ENCODE measurements at places on chromosomes 2 and 18.

DNA sequence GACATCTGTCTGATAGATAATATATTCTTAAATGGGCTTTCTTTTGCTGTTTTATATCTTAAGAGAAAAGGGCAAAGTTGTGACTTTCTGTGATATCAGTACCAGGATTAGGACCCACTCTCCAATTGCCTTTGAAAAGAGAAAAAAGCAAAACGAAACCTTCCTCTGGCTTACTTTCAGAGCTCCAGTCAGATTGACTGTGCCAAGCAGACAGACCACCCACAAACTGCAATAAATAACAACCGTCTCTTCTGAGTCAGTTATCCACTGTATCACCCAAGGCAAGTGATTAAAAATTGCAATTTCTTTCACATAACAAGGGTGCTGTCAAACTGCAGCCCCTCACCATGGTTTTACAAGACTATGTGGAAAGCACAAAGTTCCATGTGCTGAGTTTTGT lies 230.5 kb upstream of the SETBP1 start:
- DNase-seq, result no peak

DNA sequence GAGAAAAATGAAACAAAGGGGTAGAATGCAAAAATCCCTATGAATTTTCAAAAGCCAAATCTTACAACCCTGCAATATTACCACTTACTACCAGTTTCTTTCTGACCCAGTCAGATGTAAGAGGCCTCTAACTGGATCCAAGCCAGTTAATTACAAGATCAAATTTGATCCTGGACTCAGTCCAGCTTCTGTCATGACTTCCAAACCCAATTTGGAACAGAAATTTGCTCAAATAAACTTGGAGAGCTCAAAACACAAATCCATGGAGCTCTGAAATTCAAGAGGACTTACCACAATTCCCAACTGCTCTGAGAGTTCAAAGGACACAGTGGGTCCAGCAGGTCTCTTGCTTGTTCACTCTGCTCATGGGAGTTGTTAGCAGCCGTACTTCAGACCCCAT lies 1271.7 kb upstream of the SLC39A10 start:
- no peak for DNase-seq

DNA sequence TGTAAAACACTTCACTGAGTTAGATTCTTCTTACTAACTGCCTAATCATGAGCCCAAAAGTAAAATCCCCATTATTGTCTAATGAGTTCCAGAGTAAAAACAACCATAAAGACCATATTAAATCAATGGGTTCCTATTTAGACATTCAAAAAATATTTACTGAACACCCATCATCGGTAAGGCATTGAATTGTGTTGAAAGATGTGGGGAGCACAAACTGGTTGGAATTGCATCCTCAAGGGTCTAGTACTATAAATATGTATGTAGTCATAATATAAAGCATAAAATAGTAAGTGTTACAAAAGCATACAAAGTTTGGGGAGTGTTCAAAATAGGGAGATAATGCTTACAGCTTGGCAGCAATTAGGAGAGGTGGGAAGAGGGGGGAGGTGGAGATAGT lies 3.0 kb upstream of the MARCHF4 start:
- no peak for DNase-seq

GRCh38 chr2:31199206-31199605 lies 18.1 kb downstream of the CAPN14 start:
- DNase-seq, result no peak

GRCh38 chr2:216012133-216012829 lies 1.1 kb downstream of the MREG start:
- no peak for DNase-seq

DNA sequence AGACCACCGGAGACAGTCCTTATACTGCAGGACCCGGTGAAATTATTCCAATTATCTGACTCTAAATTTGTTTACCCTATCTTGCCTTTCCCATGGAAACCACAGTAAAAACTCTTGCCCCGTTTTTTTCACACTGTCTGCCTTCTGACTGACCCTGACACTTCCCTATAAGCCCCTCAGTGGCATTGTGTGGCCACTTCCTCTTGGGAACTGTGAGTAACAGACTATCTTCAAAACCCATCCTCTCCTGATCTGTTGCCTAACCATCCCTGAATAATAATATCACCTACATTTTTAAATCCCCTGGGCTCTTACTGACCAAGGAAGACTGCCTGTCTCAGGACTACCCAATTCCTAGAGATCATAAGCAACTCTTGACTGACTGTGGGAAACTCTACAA lies 42.6 kb upstream of the RNF152 start:
- DNase-seq, result no peak

DNA sequence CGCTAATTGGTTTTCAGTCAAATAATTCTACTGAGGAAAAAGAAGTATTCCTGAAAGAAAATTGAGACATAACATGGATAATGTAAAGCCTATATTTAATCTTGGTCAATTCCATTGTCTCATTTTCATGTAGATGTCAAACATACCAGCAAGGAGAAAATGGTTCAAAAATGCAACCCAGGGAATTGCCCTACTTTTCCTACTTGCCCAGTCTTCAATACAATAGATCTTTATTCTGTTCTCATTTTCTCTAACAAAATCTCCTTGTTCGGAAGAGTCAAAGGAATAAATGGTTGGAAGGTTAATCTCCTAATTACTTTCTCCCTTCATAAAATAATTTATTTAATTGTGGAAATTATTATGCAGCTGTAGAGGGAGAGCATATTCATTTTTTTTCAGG lies 896.1 kb downstream of the NRXN1 start:
- no peak for DNase-seq

GRCh38 chr18:53861185-53861584 lies 363.3 kb downstream of the MBD2 start:
- DNase-seq, result no peak

DNA sequence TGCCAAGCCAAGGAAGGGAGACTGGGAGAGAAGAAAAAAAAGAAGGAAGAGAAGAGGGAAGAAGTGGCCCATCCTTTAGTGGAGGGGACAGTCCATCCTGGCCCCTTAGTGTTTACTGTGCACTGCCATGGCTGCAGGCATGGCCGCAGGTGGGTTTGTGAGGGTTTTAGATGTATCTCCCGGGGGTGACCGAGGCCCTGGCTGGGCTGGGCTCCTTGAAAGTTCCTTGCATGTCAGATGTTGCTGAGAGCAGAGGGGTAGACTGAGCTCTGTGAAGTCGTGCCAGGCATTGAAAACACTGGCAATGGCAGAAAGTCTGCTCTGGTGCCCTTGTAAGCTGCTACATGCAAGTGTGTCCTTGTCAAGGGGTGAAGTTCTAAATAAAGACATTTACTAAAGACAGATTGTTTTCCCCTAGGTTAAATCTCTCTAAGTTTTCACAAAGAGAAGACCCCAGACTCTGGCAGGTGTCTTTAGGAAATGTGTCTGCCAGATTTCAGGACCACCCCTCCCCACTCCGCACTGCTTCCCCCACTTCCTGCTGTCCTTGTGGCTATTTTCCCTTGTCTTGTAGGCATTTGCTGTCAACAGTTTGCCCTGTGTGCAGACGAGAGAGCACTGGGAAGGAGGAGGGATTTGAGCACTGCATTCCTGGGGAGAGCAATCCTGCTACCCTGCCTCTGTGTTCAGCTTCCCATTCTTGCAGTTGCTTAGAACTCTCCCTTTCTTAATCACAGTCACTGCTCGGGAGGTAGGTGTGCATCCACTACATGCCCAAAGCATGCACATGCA lies 68.4 kb downstream of the ACOXL start:
- no peak for DNase-seq

GRCh38 chr2:143906850-143907249 lies 613.1 kb downstream of the ZEB2 start:
- DNase-seq, result no peak

DNA sequence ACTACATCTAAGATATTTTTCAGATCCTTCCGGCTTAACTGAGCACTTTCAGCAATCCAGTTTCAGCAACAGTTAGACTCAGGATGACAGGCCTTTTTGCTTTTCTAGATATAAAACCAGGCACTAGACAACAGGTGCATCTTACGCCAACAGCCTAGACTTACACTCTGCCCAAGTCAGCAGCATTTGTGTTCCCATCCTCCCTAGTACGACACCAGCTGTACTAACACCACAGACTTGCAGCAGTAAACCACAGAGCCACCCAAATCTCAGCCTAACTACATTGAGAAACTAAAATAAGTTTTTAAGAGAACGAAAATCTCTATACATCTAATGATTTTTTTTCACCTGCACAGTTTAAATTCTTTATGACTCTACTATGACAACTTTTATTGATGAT lies 89.9 kb upstream of the DNMT3A start:
- DNase-seq, result no peak

DNA sequence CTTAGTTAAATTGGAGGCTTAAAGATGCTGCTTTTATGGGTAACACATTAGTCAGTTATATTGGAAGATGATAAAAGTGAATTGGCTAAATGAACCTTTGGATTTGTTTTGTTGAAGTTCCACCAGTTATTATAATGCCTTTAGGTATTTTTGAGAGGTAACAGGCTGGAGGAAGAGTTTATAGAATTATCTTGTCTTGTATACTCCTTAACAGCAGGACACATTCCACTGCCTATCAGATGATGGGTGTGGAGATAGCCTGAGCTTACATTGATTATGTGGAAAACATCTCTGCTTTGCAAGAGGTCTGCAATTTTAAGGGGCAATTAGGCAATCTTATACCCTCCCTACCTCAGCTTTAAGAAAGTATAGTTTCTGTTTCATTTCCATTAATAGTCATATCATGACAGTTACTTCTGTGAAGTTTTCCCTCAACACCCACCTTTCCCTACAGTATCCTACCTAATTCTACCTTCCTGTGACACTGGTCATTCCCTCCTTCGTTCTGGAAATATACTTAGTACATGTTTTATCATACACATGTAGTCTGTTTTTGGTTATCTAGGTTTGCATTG lies 403.7 kb upstream of the SPRED2 start:
- DNase-seq, result no peak

- DNase-seq, result no peak
These were observed 700.0 kb upstream of the SOX11 start for GRCh38 chr2:4992226-4992625.

GRCh38 chr2:218721934-218722333 lies 11.3 kb downstream of the TTLL4 start:
- DNase-seq, result no peak

DNA sequence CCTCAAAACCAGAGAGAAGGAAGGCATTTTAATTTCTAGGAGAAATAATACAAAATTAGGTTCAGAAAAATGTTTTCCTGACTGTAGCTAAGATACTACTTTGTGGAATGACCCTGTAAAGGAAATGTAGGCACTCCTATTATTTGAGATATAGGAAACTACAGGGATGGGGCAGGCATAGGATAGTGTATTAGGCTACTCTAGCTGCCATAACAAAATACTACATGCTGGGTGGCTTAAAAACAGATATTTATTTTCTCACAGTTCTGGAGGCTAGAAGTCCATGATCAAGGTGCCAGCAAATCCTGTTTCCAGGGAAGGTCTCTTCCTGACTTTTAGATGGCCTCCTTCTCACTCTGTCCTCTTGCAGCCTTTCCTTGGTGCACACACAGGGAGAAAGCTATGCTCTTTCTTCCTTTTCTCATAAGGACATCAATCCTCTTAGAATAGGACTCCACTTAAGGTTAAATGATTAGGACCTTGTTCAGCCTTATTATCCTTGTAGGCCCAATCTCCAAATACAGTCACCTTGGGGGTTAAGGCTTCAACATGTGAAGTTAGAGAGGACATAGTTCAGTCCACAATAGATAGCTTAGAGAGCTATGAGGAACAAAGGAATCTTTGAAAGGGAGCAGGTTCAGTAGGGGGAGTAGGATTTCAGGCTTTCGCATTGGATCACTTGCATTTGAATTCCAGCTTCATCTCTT lies 14.0 kb upstream of the CAVIN2 start:
- no peak for DNase-seq

- no peak for DNase-seq
These were observed 283.7 kb upstream of the ID2 start for GRCh38 chr2:8398040-8398668.

DNA sequence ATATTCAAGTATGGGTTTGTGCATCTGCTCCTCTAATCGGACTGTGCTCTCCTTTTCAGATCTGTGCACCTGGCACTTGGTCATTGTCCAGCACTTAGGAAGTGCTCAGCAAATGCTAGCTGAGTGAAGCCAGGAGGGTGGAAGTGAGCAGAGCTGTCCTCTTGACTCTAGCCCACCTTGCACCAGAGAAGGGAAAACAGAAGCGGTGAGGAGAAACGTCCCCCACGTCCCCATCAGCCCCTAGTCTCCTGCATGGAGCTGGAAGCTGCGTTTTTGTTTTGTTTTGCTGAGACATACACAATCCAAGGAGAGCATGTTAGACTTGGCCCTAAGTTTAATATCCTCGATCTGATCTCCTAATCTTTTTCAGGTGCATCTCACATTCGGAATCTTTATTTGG lies 73.6 kb downstream of the EN1 start:
- no peak for DNase-seq

DNA sequence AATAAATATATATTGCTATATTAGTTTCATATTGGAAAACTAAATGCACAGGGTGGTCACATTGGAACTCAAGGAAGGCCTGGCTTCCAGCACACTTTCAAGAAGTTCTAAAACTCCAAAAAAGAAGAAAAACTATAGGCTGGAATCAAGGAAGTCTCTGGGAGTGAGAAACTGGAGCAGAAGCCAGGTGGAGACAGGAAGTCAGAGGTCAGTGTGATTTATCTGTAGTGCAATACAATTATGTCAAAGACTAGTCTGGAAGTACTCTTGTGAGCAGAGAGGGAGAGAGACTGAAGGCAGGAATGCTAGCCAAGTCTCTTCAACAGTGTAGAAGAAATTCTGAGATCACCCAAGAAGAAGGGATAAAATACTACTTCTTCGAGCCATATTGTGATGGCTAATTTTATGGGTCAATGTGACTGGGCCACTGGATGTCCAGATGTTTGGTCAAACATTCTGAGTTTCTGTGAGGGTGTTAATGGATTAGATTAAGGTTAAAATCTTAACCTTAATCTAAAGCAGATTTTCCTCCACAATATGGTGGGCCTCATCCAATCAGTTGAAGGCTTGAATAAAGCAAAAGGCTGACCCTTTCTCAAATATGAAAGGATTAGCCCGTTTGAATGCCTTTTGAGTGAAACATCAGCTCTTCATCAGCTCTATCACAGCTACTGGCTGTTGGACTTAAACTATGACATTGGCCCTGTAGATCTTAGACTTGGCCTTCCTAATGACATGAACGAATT lies 208.0 kb downstream of the TDRD15 start:
- DNase-seq, result no peak

DNA sequence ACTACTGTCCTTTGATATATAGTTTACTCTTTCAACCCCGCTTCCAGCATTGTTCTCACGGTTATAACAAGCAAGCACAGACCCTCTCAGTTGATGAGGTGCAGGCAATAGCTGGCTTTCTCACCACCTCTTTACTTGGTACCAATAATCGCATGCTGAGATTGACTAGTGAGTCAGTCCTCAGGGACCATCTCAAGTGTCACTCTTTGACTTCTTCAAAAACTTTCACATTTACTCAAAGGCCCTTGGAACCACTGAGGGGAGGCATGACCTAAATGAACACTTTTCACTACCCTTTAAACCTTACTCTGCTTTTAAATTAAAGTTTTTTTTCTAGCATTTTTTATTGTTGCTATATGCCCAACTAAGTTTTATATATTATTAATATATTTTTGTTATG lies 101.8 kb downstream of the DAW1 start:
- no peak for DNase-seq

- DNase-seq, result no peak
These were observed 2.6 kb upstream of the EMX1 start for GRCh38 chr2:72914589-72915319.

GRCh38 chr2:10740226-10740625 lies 18.8 kb downstream of the ATP6V1C2 start:
- no peak for DNase-seq

Data from stimulated activated CD4-positive, alpha-beta T cell treated with anti-CD3 and anti-CD28 coated beads, Interleukin-2, amount 100 ng/mL, for 48 hours (primary cell).